ENCODE measurements at places on chromosomes 16 and 17. TPM values are rescaled to one million over a fixed set of nuclear protein-coding genes. Genes with fewer than 3 reads are reported as not detected.
A peak's percentile ranks its signal among the peaks of the same experiment; 100 is the strongest.

GRCh38 chr17:35716897-35717465 is 14.5 kb upstream of the RASL10B start:
- H3K36me3 ChIP-seq, result no peaks in the 10 kb centered on the region
- no peaks in the 10 kb centered on the region for H3K27me3 ChIP-seq
- H3K27ac ChIP-seq, result peak overlapping the region; percentile 16
- no peaks in the 10 kb centered on the region for H3K4me1 ChIP-seq

Gene KRT20
- total RNA-seq, result not detected

GRCh38 chr16:12546918-12547607 is 256.6 kb downstream of the CPPED1 start:
- no peaks in the 10 kb centered on the region for H3K4me1 ChIP-seq
- no peaks in the 10 kb centered on the region for H3K36me3 ChIP-seq
- no peaks in the 10 kb centered on the region for H3K27me3 ChIP-seq
- no peak overlapping the region for H3K4me3 ChIP-seq
- DNase-seq, result no peak

Gene BPTF
- total RNA-seq, result 67.6 TPM
